ENCODE measurements at places on chromosomes 16 and 17.
A peak's percentile ranks its signal among the peaks of the same experiment; 100 is the strongest.

- DNase-seq: no peak
Measured at GRCh38 chr17:83050651-83051395, 28.6 kb upstream of the METRNL start.

- peak; percentile 65 for DNase-seq
Measured at GRCh38 chr17:78915872-78916632, 9.1 kb downstream of the TIMP2 start.

DNA sequence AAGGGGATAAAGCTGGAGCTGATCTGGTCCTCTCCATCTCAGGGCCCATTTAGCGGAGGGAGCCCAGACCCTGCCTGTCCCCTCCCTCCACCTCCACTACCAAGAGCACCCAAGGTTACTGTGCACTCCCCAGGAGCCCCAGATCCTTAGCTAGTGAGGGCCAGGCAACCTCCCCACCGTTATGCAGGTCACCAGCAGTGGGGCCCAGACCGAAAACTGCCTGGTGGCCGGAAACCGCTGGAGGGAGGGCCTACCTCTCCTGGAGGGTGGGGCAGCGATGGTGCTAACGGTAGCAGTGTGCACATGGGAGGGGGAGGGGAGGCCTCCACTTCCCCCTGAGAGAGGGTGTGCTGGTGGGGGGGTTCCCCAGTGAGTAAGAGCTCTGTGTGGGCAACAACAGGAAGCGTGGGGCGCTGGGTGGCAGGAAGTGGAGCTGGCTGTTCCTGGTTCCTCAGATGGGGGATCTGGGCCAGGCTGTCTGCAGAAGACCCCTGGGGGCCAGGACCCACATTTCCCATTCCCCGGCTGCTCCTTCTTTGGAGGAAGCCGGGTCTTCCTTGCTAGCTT is 4.4 kb downstream of the FMNL1 start:
- peak; percentile 65 for DNase-seq

DNA sequence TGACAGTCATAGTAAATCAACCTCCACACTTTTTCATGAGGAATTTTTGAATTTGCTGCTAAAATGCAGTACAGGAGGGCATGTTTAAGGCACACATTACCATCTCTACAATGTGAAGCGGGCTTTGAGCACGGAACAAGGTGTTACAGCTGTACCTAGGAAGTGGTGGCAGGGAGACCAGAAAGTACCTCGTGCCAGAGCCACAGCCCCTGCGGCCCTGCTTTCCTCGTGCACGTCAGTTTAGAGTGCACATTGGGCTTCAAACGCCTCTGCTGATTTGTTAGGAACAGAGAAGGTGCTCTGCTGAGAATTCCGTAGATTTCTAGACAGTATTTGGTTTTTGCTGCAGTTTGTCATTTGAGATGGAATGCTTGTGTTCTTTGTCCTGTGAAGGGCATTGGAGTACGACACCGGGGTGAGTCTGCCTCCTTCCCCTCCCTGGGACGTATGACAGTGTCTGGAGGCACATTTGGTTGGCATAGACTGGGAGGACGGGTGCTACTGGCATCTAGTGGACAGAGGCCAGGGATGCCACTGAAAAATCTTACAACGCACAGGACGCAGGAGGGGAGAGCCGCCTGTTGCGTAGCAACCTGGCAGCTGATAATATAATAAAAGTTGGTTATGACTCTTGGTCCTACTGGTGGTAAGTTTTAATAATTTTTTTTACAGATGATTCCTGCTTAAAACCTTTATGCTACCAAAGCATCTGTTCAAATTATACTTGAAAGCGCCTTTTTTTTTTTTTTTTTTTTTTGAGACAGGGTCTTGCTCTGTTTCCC is 9.1 kb downstream of the FOXK2 start:
- peak; percentile 75 for DNase-seq

DNA sequence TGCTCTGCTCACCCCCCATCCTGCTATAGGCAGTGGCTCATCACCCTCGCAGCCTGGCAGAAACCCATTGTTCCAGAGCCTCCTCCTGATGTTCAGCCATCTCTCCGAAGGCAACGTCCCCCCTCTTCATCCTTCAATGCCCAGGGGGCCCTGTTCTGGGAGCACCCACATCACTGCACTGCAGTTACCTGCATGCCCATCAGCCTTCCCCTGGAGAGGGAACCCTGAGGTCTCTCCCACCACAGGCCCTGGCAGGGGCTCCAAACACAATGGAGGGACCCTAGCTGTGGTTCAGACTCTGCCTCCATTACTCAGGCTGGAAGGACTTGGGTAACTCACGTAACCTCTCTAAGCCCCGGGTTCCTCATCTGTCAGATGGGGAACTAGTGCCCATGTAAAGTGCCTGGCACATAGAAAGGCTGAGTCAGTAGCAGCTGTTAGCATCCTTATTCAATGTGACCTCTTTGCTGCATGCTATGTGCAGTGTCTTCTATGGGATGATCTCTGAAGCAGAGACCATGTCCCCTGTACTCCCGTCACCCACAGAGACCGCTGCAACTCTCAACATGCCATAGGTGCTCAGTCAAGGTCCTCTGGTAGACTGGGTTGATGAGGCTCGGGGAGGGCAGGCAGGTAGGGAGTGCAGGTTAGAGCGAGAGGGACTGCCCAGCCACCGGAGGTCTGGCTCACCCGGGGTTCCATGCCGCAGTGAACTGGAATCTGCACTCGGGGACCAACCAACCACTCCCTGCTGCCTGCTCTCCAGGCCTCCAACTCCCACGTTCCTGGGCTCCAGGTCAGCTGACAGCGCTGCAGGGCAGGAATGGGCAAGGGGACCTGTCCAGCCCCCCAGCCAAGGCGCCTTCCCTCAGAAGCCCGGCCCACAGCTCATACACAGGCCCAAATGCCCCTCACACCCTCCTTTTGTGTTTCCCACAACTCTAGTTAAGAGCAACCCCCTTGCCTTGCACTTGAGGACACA is 233.2 kb downstream of the ZNF423 start:
- DNase-seq: no peak

- no peak for DNase-seq
Measured at GRCh38 chr16:79250502-79251098, 349.9 kb downstream of the MAF start.

- no peak for DNase-seq
Measured at GRCh38 chr16:58904291-58904690, 170.2 kb upstream of the GOT2 start.

DNA sequence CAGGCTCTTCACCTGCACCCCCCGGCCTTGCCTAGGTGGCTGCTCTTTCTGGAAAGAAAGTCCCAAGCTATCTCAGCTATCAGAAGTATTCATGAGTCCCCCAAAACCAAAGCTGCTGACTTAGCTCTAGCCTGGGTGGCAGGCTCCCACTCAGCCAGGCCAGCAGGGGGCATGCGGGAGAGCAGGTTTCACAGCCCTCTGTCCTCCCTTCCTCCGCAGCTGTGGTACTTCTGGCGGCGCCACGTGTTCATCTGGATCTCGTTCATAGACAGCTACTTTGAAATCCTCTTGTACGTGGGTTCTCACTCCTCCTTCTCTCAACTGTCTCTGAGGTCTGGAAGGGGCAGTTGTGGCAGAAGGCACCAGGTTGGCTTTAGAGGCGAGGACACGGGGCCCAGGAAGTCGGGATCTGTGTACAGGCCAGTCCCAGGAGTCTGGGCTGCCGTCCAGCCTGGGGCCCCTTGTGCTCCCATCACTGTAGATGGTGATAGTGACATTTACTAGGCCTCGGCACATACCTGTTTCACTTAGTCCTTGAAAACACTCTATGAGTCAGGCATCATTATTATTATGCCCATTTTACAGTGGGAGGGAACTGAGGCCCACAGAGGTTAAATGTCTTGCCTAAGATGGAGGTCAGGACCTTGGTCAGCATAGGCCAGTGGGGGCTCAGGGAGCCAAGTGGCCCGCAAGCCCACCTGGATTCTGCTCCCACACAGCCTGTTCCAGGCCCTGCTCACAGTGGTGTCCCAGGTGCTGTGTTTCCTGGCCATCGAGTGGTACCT is 12.9 kb downstream of the TRPV2 start:
- peak; percentile 62 for DNase-seq

DNA sequence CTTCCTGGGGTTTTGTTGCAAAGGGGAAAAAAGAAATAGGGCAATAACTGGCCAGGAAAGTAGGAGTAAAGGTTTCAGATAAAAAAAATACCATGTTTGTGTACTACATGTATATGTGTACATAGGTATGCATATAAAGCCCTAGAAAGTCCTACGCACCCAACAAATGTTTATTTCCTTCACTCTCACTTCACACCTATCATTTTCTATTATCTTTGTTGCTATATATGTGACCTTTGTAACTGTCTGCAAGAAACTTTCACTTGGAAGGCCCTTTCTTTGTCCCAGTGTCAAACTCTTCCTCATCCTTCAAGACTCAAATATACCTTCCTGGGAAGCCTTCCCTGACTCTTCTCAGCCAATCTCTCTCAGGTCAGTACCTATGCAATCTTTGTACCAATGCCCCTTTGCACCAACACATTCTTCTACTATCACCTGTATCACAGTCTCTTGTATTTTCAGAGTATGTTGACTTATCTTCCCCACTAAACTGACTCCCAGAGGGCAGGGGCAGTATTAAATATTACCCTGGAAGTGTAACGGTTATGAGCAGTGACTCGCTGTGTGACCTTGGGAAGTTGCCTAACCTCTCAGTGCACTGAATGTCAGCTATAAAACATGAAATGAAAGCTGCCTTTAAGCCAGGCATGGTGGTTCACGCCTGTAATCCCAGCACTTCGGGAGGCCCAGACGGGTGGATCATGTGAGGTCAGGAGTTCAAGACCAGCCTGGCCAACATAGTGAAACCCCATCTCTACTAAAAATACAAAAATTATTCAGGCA is 6.5 kb downstream of the XPO6 start:
- no peak for DNase-seq

DNA sequence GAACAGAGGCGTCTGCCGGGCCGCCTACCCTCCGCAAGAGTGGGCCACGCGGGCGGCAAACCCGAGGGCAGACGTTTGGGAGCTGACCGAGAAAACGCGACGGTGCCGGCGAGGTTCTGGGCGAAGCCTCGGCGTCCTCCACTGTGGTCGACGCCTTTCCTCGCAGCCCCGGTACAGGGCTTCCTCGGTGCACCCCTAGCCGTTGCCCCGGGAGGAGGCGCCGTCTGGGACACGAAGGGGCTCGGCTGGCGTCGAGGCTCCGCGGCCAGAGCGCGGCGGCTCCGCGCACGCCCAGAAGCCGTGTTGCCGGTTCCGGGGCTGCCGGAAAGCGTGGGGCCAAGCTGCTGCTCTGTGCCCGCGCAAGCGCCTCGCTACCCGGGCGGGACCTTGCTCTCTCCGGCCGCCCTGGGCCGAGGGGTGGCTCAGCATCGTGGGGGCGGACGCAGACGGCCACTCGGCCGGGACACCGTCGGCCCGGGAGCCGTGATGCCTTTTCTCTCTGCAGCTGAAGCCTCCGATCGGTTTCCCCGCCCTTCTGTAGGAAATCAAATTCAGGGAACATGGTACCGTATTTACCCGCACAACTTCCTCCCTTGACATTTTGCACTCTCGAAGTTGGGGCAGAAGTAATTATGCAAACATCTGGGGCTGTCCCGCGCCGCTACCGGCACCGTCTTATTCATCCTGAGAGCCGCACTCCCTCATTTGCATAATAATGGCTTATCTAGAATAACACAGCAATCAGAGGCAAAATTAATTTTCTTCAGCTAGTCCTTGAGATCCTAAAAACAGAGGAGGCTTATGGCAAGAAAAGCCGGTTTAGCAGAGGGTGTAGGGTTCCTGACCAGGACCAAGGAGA is 7.3 kb upstream of the CBX8 start:
- DNase-seq: no peak

DNA sequence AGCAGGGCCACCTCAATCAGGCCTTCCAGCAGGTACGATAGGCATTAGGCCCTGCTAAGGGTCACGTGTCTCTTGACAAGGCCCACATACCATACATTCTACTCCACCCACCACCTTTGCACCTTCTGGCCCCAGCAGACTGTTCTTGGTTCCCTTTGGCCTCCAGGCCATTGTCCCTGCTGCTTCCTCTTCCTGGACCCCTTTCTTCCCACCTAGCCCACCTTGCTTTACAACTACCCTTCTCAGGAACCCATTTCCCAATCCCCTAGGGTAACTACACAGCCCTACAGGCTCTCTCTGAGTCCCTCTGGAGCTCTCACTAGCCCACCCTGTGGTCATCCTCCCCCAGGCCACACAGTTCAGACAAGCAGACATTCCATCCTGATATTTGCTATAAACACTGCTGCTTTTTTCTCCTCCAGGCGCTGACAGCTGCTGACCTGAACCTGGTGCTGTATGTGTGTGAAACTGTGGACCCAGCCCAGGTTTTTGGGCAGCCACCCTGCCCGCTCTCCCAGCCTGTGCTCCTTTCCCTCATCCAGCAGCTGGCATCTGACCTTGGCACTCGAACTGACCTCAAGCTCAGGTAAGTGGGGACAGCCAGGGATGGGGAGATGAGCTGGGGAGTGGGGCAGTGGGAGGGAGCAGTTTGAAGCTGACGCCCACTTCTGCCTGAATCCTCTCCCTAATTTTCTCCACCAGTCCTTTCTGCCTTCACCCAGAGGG is 1.4 kb upstream of the NRN1L start:
- no peak for DNase-seq

GRCh38 chr16:49350265-49351095 is 23.1 kb upstream of the C16orf78 start:
- peak; percentile 37 for DNase-seq

DNA sequence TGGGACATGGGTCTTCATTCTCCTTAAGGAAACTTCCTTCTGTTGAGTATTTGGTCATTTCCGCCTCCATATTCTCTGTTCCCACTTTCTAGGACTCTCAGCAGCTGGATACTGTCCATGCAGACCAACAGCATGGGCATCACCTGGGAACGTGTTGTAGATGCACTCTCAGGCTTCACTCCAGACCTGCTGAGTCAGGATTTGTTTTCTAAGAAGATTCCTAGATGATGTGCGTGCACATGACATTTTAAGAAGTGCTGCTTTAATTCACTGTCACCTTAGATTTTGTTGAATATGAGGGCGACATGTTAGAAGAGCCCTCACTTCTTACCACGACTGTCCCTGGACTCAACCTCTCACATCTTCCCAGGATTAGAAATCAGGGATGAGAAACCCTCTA is 10.0 kb upstream of the SDK2 start:
- no peak for DNase-seq

- peak; percentile 61 for DNase-seq
Measured at GRCh38 chr16:26816885-26817571, 249.7 kb upstream of the C16orf82 start.

- no peak for DNase-seq
Measured at GRCh38 chr17:64329588-64329987, 61.1 kb downstream of the PECAM1 start.

GRCh38 chr17:59311051-59311468 is 20.4 kb upstream of the YPEL2 start:
- DNase-seq: peak; percentile 81

- DNase-seq: no peak
Measured at GRCh38 chr17:71453876-71454422, 666.9 kb upstream of the SOX9 start.

- DNase-seq: no peak
Measured at GRCh38 chr16:76222087-76222486, 55.1 kb upstream of the CNTNAP4 start.
